Activated CD4-positive, alpha-beta T cell treated with anti-CD3 and anti-CD28 coated beads, Interleukin-2, amount 10 ng/mL, durations not matched to agents 7 days and 5 days (primary cell): ENCODE measurements at places on chromosomes 4 and X. TPM values are rescaled to one million over a fixed set of nuclear protein-coding genes. Genes with fewer than 3 reads are reported as not detected.

Gene PABPC4L
- not detected for total RNA-seq

GRCh38 chrX:132501606-132502005 is 12.8 kb upstream of the MBNL3 start:
- no peak for DNase-seq

DNA sequence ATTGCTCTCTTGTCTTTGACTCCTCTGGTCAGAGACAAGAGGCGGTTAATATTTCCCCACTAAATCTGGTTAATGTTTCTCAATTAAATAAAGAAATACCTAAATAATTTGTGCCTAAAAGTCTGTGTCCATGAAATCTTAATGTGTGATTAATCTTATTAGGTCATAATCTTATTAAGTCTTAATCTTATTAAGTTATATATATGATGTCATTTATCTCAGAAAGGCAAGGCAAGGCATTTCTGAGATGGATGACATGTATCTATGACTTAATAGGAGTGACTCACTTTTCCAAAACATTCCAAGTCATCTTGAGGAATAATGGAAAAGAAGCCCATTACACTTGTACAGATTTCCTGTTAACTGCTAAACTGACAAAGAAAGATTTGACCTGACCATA is 74.7 kb downstream of the TRAM1L1 start:
- DNase-seq: no peak

GRCh38 chr4:163395055-163395454 is 51.4 kb downstream of the NPY5R start:
- no peak for DNase-seq

GRCh38 chr4:10608501-10609219 is 75.9 kb downstream of the CLNK start:
- DNase-seq: no peak

- no peak for DNase-seq
Observed at GRCh38 chr4:73943555-73943954, 38.3 kb downstream of the PF4 start.

Gene TEX13C
- total RNA-seq: not detected

Gene CSAG1
- total RNA-seq: not detected

GRCh38 chr4:38154252-38154651 is 194.1 kb downstream of the PTTG2 start:
- DNase-seq: no peak

DNA sequence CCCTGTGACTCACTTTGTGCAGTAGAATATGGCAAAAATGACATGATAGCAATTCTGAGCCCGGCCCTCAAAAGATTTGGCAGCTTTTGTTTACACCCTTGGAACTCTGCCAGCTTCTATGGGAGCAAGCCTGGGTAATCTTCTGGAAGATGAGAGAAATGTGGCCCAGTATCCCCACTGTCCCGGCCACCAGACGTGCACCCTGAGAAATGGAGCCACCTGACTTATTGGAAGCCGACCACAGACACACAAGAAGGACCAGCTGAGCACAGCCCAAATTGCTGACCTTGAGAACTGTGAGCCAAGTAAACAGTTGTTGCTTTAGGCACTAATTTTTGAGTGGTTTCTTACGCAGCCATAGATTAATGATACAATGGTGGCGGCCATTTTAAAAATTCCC is 197.0 kb downstream of the STIM2 start:
- no peak for DNase-seq

- peak; percentile 10 for DNase-seq
Observed at GRCh38 chr4:142656178-142656577, 189.9 kb downstream of the INPP4B start.

- DNase-seq: no peak
Observed at GRCh38 chr4:15162465-15163283, 160.4 kb downstream of the CPEB2 start.

- DNase-seq: no peak
Observed at GRCh38 chrX:31717474-31717873, 645.6 kb upstream of the FTHL17 start.

Gene GUCY1B1
- total RNA-seq: 0.12 TPM

Gene HSPA4L
- 0.02 TPM for total RNA-seq

DNA sequence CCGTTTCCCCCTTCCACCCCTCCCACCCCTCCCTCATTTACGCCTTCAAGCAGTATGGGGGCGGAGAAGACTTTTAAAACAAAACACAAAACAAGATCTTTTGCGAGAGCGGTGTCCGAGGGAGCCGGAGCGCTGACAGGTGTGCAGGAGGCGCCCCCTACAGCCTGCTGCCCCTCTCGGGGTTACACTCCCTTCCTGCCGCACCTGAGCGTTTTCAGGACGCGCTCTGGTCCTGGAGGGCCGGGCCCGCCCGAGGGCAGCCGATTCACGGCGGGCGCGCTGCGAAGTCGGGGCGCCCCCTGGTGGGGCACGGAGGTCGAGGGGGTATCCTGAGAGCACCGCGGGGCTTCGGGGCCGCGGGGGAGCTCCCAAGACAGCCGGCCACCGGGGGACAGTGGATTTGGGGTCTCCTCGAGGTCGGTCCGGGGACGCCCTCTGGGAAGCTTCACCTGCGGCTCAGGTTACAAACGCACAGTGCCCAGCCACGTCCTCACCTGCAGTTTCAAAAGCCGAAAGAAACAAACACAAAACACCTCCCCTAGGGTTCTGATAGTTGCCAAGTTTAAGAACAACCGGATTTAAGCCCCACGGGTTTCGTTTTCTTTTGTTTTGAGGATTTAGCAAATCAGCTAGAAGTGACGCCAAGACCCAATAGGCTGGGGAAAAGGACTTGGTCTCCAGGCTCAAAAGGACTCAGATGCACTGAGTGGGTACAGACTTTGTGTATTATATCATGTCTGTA is 8.0 kb upstream of the NEUROG2 start:
- peak; percentile 72 for DNase-seq

- DNase-seq: no peak
Observed at GRCh38 chrX:1167466-1167865, 45.0 kb downstream of the CRLF2 start.

Gene LDB2
- total RNA-seq: not detected

DNA sequence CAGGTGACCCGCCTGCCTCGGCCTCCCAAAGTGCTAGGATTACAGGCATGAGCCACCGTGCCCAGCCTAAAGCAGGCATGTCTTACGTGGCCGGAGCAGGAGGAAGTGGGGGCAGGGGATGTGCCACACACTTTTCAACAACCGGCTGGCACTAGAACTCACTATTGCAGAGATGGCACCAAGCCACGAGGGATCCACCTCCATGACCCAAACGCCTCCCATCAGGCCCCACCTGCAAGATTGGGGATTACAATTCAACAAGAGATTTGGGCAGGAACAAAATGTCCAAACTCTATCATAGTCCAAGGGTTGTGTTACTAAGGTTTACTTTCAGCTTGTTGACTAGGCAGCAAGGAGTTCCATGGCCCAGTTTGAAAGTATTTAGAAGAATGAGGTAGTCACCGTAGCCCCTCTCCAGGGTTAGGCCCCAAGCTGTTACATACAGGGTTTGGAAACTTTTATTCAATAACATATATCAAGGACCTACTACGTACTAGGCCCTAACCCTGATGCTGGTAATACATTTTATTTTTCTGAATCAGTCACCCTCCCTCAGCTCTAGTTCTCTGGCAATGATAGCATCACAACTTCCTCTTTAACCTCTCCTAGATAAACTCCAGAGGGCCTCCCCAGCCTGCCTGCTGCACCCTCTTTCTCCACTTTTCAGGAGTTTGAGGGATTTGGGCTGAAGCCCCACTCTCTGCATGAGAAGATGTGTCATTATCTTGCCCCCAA is 18.0 kb upstream of the TBC1D14 start:
- DNase-seq: no peak

DNA sequence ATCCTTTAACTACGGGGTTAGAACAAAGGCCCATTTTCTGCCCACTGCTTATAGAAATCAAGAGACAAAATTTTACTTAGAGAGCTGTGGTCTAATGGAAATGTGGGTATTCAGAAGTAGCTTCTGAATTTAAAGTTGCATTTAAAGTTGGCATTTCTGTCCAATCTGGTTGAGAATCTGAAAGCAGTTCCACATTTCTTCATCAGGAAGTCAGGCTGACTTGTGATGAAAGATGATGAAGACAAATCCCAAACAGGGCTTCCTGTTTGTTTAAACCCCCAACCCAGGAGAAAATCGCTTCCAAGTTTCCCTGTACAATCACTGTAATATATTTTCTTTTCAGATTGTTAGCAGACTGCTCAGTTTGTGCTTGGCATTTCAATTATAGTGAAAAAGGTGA is 345.3 kb downstream of the SPRY1 start:
- DNase-seq: no peak

GRCh38 chr4:70706044-70706461 is 15.7 kb upstream of the RUFY3 start:
- no peak for DNase-seq

DNA sequence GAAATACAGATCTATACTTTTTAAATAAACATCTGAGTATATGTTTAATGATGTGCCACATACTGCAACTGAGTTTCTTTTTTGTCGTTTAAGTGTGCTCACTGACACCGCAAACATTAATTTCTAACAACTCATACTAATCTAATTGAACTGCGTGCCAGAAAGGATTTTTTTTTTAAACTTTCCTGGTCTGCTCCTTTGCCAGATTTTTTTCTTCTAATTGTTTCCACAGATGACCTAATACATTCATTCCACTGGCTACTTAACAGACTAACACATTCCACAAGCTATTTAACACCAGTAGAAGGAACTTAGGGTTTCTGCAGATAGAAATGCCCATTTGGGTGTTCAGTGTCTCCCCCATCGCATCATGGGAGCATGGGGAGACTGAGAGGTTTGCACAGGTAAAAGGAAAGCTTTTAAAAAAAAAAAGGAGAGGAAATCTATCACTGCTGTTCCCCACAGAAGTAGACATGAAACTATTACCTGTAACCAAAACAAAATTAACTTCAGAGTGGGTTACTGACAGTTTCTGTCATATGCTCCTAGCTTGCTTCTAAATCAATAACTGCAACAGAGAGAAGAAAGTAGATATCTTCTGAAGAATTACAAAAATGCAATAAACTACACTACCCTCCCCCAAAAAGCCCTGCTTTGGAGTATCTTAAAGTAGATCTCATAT is 31.6 kb downstream of the SH3KBP1 start:
- no peak for DNase-seq

GRCh38 chrX:49892542-49892941 is 13.3 kb downstream of the USP27X start:
- no peak for DNase-seq

DNA sequence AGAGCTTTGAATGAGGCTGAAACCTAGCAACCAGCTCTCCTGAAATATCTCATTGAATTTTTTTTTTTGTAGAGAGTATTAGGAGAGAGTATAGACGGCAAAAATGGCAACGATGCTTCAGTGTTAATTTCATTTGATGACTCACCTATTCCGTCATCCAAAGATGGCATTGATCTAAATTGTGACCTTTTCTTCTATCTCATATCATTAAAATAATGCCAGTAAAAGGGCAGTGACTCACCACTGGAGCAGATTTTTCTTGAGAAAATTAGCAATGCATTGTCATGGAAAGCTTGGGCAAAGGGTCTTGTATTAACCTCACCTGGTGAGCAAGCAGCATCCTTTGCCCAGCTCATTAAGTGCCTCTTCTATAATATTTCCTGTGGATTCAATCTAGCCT is 19.6 kb downstream of the VMA21 start:
- DNase-seq: no peak

DNA sequence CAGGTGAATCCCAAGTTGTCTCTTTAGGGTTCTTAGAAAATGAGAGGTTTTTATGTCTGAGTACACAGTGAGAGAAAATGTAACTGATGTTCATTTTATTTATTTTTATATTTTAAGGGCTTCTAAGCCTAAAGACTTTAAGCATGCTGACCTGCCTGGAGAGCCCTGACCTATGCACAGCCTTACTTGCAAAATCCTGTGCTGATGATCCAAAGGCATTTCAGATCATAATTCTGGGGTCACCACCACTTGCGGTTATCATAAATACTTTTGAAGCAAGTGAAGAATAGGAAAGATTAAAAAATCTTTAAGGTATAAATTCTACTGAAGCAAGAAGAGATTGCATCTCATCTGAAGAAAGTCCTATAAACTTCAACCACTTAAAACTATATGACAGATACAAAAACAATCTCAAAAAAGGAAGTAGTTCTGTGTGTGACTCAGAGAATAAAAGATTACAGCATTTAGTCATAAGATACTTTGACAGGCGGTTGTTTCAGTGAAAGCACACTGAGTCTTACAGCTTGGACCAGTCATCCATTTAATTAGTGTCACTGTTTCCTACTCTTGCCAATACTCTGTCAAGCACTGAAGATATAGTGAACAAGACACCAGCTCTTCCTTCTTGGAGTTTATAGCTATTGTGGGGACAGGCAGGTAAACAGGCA is 245.2 kb upstream of the DIPK2B start:
- no peak for DNase-seq

- no peak for DNase-seq
Observed at GRCh38 chr4:182111586-182111985, 131.6 kb upstream of the TENM3 start.

DNA sequence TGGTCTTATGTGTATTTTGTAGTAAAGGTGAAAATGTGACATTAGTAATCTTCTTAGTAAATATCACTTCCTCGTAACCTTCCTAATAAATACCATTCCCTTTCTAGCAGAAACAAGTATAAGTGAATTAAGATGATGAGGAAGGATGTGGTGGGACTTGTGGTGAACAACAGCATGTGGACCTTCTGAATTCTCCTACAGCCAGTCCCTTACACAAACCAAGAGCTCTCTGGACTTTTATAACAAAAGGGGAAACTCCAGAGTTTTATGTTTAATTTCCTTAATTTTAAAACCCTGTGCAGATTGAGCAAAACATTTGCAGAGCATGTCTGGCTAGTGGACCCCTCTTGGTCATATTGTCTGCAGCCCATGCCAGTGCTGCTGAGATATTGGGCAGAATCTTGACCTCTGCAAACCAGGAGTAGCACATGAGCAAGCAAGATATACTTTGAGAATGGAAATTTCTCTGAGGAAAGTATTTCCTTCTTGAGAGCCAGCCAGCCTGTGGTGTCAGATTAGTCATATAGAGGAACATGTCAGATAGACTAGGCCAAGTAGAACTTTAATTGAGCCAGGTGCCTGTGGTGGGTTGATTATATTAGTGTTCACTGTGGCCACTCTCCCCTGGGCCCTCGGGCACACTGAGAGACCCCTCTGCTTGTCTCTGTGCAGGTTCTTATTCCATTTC is 328.2 kb downstream of the DKK2 start:
- no peak for DNase-seq

- DNase-seq: no peak
Observed at GRCh38 chr4:30719454-30720020, 632 bp upstream of the PCDH7 start.

Gene GYPE
- total RNA-seq: not detected

GRCh38 chr4:148955564-148956297 is 513.5 kb upstream of the NR3C2 start:
- DNase-seq: no peak

DNA sequence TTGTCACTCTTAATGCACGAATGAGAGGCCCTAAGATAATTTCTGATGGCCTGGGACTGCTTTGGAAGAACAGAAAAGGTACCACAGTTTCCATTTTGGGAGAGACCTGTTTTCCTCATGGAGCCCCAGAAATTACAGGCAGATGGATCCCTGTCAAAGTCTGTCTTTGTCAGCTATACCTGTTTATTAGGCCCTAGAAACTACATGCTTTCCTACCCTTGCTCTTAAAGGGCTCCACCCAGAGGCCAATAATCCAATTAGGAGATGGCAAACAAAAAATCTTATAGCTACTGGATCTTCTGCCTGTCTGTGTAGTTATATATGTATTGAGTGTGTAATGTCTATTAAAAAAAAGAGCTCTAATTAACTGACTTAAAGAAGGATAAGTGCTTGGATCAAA is 141.3 kb downstream of the NR3C2 start:
- no peak for DNase-seq
